ENCODE measurements at places on chromosomes 11 and 22.

DNA sequence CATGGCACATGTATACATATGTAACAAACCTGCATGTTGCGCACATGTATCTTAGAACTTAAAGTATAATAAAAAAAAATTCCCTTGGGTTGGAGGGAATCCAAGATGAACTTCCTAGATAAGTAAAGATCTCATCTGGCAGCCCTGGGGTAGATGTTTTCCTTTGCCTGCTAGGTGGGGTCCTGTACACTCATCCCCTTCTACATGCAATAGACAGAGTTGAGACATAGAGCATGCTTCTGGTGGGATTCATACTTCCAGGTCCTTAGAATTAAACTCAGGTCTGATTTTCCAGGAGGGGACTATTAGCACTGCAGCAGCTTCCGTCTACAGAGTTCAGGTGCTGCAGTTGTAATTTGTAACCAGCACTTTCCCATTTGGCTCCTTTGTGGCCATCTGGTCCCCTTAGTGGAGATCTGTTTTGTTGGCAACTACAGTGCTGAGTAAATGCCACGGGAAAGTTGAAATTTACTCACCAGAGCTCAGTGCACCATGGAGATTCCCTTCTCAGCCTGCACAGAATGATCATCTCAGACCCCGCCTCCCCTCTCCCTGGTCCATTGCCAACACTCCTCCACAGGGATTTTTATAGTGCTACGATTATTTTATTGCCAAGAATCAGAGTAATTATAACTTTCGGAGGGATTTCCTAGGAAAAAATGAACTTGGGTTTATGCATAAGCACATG is 220.1 kb upstream of the E2F8 start:
- no peak for DNase-seq

GRCh38 chr11:46450846-46451477 is 59.4 kb upstream of the CHRM4 start:
- DNase-seq = no peak

DNA sequence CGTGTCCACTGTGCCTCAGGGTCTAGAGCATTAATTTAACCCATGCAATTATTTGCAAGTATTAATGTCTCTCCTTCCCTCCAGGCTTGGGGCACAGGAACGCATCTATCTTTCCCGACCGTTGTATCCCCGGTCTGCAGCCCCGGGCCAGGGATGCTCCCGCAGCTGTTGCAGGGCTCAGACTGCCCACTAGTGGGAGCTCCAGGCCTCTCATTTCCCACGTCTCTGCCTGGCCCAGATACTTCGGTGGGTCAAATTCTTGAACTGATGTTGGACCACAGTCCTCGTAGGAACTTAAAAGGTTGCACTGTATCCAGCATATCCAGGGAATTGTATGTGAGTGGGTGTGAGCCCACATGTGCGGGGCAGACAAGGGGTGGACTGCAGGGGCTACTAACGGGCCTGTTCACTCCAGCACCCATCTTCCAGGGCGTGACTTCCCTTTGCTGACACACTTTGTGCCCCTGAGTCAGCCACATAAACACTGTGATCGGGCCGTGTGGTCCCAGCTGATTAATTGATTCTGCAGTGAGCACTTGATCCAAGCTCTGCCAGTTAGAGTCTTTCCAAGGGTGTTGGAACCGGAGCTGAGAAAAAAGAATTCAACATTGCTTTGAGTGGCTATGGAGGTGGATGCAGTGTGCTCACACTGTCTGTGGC is 451.3 kb downstream of the TBC1D22A start:
- DNase-seq = peak; percentile 16

DNA sequence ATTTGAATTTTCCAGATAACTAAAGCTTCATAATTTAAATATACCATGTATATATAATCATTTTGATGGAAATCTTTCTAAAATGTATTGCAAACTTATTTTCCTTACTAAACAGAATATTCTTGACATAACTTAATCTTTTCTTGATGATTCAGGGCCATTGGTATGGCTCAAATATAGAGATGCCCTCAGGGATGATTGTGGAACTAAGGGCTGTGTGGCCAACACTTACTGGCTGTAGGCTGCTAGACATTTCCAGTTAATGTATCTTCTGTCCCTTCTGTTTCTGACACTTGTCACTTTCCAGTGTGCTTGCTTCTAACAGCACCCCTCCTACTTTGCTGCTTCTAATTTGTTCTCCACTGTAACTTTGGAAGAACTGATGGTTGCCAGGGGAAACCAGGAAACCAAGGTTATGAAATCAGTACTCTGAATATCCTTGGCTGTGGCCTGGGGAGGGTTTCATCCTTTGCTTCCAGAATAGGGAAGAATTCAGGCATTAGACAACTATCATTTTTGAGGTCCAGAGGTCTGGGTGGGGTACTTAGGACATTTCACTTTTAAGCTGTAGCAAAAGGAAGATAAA is 697.2 kb downstream of the ETS1 start:
- DNase-seq = no peak

- no peak for DNase-seq
Measured at GRCh38 chr11:19871531-19871930, 158.9 kb downstream of the NAV2 start.

GRCh38 chr11:96752221-96752620 is 362.4 kb downstream of the JRKL start:
- no peak for DNase-seq

GRCh38 chr22:26168330-26168851 is 871 bp upstream of the SEZ6L start:
- DNase-seq = peak; percentile 29

GRCh38 chr22:30080805-30081204 is 541 bp downstream of the HORMAD2 start:
- DNase-seq = no peak

- DNase-seq = no peak
Measured at GRCh38 chr11:112292785-112293407, 32.2 kb upstream of the PLET1 start.

DNA sequence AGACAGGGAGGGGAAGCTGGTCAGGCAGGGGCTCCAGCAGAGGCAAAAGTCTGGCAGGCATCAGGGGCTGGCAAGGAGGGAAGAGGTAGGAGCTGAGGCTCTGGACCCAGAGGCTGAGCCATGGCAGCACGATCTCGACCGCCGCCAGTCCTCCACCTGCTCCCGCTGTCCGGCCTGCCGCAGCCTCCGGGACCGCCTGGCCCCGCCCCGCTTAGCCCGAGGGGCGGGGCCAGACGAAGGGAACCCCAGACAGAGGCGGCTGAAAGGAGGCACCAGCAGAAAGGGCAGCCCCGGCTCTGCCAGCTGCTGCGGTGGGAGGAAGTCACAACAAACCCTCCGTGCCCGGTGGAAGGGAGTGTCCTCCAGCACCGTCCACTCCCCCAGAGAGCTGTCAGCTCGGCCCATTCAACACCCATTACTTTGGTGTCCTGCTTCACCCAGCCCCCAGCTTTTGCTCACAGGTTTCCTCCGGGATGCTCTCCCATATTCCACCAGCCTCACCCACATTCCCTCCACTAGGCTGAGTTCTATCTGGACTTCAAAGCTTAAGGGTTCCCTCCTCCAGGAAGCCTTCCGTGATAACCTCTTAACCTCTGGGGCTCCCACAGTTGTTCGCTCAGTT is at the start of gene MFNG:
Gene MFNG (minus strand): TSS at position 161 of the 622 bp plus-strand sequence. CDS start 207 bp downstream, outside the sequence.
- peak; percentile 66 for DNase-seq

DNA sequence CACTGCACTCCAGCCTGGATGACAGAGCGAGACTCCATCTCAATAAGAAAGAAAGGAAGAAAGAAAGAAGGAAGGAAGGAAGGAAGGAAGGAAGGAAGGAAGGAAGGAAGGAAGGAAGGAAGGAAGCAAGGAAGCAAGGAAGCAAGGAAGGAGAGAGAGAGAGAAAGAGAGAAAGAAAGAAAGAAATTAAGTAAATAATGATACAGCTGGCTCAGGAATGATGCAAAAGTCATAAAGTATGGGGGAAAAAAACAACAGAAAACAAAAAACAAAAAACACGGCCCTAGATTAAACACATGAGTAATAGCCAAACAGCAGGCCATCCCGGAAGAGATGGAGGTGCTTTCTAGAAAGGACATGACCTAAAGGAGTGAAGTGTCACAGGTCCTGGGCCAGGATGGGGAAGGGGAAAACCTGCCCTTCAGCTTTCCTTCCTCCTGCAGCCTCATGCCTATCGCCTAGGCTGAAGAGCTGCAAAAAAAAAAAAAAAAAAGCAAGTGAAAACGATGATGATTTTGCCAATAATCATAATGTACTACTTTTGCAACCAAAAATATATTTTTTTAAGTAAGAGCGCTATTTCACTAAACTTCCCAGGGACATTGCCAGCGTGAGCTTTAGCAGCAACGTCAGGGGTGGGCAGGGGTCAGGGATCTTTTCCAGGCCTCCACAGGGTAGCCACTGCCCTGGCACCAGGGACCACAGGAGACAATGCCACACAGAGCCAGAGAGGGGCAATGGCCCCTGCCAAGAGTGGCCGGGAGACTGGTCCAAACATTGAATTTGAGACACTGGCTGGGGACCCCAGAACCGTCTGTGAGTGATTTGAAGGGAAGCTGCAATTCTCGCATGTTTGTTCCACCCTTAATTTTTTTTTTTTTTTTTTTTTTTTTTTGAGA is 28.2 kb upstream of the TMPRSS4 start:
- DNase-seq = no peak

GRCh38 chr22:37972527-37972926 is 11.8 kb downstream of the SOX10 start:
- no peak for DNase-seq

DNA sequence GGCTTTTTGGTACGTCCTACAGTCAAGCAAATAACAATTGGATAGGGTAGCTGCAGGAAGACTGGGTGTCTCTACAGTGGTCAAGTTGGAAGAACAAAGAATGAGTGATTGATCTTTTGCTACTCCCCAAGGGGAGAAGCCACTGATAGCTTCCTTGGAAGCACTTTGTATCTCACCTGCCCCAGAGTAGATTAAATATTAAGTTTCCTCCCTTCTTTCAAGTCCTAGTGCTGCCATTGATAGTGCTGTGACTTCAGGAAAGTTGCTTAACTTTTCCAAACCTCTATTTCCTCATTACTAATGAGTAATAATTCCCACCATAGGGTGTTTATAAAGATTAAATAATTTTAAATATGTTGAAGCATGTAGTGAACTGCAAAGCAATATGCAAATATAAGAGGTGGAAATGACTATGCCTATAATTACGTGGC is 35.6 kb upstream of the EHF start:
- no peak for DNase-seq

DNA sequence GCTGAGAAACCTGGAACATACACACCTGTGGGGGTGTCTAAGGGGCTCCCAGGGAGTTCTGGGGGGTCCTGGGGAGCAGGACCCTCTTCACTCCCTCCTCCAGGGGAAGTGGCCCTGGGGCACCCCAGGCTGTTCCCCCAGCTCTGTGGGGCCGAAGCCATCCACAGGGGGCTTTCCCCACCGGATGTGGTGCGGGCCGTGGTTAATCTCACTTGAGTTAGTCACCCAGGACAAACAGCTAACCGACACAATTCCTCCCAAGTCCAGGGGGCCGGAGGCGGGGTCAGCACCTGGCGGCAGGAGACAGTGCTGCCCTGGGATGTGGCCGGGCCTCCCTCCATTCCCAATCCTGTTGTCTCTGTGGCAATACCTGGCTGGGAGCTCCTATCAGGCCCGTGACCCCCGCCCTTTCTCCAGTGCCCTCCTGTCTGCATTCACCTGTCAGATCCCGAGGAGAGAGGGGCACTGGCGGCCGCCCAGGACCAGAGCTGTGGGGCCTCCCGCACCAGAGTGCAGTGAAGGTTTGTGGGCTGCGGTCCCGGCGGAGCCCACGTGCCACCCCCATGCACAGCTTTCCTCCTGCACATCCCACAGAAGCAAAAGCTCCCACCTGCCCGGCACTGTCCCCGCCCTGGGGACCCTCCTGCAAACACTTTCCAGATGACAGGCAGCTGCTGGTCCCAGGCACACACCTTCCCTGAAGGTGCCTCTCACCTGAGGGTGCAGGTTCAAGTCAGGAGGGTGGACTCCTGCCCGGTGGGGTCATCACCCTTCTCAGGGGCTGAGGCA is 5.2 kb upstream of the MUC5AC start:
- DNase-seq = no peak

DNA sequence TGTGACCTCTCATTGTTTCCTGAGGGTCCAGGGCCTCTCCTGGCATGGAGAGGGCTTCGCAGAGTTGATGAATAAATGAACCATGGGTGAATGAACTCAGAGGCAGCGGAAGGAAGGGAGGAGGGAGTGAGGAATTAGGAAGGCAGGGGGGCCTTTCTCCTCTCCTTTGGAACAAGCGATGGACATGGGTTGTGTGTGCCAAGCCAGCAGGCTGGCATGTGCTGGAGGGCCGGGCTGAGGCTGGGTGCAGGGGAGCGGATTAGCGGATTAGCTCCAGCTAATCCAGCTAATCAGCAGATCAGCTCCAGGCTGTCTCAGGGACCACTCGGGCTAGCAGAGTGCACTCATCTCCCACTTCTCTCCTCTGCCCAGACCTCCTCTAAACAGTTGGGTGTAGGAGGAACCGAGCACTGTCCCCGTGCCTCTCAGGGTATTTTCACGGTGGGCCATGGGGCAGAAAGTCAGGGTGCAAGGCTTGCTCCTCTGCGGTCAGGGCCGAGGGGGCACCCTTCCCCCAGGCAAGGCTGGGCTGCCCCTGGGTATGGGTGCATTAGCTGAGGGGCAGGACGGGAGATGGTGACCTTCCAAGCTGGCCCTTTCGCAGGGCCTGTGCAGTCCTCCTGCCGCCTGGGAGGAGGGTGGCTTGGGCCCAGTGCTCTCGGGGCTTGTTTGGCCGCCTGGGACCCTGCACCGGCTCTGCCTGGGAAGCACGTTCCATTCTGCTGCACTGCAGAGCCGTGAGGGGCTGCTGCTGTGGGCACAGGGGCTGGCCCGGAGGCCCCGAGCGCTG is 120.3 kb upstream of the B3GAT1 start:
- no peak for DNase-seq

- DNase-seq = peak; percentile 65
Measured at GRCh38 chr11:85682330-85683305, 3.4 kb downstream of the CCDC89 start.

DNA sequence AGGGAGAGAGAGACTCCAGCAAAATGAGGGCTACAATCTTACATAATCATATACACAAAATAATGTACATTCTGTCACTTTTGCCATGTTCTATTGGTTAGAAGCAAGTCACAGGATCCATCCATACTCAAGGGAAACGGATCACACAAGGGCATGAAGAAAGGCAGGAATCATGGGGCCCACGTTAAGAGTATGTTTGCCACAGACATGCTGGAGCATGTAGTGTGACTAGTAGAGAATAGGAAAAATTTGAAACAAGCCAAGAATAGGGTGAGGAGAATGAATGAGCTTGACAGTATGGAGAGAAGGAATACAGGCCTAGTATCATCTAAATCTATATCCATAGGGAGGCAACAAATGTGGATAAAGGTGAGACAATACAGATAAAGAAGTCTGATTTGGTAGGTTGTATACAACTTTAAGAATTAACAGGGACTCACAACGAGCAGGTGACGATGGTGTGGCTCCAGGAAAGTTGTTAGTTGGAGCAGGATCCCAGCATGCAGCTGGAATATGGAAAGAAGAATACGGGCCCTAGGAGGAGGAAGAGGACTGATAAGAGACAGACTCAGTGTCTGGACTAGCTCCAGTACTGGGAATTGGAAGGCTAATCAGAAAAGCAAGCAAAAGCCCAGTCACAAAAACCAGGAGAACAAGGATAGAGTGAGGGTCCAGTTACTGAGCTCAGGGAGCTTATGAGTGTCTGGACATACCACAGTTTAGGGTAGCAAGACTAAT is 301.7 kb upstream of the PITPNB start:
- no peak for DNase-seq
